ENCODE measurements at places on chromosomes 5 and 9.

GRCh38 chr5:150078802-150079689 is 7.3 kb downstream of the CSF1R start:
- no peak for DNase-seq

- DNase-seq, result no peak
These were observed 8.6 kb downstream of the PDGFRB start for GRCh38 chr5:150146862-150147601.

DNA sequence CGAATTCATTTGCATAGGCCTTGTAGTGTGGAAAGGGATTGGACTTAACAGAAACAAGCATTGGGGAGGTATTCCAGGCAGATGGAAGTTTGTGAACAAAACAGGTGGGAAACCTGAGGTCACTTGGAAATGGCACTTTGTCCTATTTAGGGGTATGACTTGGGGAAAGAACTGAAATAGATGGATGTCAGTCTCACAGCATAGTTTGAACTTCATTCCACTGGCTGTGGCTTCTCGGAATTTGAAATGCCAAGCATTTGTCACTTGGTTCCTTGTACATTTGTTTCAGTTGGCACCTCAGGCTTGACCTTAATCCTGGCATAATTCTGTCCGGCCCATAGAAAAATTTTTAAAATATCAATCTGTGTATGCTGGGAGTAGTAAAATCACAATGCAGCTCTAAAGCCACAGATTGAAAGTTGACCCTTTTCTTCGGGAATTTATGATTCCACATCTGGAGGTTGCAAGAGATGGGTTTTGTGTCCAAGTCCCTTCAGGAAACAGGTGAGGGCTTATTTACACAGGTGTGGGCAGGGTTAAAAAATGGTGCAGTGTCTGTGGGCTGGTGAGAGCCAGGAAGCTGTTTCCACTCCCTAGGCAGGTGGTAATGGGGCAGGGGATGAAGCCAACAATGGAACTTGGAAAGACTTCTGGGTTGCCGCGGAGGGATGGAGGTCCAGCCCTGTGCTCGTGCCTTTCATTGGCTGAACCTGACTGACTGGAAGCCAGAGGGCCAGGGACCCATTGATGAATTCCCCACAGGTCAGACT is 39.2 kb upstream of the PDE8B start:
- DNase-seq, result no peak

DNA sequence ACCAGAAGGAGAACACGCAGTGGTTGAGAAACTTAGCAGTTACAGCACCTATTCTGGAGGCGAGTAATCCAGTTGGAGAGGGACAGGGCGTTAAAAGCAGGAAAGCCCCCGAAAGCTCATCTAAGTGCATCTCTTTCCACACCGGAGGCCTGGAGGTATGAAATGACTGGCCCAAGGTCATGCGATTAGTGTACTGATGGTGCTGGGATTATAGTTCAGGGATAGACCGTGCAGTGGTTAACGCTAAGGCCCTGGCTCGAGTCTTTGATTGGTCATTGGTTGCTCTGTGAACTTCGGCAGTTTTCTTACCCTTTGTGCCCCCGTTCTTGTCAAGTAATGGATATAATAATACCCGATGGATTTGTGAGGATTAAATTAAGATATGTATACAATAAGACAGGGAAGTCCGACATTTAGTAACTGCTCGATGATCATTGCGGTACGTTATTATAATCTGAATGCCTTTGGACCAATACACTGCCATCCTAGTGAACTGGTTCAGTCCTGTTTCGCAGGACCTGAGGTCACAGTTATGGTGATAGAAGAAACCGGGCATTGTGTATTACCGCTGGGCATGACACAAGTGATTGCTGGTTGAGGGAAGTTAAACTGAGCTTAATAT is 960 bp downstream of the CANX start:
- no peak for DNase-seq

DNA sequence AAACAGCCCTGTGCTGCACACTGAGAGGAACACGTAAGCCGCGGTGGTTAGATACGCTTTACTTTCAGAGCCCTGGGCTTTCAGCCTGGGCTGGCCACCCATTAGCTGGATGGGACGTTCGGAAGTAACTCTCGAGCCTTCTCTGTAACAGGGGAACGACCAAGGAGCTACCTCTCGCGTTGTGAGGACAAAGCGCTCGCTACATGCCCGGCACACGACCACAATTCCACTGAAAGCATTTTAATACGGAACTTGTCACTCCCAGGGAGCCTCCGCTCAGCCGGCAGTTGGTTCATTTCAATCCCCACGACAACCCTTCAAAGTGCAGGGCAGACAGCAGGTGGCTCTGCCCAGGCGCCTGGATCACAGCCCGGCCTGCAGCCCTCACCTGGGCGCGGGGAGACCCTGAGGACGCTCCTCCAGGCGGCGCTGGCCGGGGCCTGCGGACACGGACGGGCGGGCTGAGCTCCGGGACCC is 368 bp downstream of the SURF1 start:
- DNase-seq, result no peak

GRCh38 chr5:65013166-65013565 is 244.4 kb downstream of the CWC27 start:
- DNase-seq, result no peak

DNA sequence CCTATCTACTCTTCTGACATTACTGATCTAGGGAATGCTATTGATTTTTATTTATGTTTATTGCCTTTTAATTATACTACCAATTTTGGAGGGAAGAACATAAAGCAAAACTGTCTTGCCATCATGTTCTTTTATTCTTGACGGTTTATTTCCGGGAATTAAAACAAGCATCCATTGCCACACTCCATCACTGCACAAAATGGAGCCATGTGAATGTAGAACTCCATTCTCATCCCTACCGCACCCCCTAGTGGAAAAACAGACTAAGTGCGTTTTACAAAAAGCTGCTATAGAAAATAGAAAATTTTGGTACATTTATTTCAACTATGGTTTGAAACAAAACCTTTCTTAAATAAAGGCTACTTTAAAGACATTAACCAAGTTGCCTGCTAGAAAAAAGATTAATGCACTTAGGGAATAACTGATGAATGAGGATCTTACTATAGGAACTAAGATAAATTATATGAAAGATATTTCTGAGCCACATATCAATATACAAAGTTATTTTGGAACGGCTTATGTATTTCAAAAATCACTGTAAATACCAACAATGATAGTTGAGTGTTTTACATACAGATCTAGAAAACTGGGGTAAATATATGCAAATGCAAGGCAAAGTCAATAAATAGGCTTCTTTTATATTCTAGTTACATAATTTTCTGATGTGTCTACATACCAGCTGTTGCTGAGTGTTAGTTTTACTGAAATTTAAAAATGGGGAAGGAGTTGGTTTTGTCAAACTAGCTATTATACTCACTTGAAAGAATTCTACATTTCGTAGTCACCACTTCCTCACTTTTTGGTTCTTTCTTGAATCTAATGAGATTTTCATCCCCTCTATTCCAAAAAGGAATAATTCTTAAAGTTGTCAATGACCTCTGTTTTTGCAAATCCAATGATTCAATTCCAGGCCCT is 26.5 kb downstream of the OXCT1 start:
- peak; percentile 5 for DNase-seq

DNA sequence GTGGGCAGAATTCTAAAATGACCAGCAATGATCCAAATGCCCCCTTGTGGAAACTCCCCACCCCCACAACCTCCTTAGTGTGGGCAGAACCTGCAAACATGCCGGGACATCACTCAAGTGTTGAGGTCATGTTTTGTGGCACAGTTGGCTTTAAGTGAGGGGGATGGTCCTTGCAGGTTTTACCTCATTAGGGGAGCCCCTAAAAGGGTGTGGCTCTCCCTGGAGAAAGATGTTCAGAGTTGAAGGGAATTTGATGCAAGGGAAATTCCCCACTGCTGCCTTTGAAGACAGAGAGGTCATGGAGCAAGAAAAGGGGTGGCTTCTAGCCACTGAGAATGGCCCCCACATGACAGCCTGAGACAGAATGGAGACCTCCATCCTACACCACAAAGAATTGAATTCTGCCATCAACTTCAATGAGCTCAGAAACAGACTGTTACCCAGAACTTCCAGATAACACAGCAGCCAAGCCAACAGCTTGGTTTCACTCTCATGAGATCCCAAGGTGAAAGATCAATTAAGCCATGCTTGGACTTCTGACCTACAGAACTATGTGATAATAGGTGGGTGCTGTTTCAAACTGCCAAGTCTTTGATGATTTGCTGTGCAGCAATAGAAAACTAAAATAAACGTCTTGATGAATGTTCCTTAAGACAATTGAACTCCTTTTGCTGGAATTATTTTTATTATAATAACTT is 103.4 kb downstream of the MED10 start:
- DNase-seq, result no peak

DNA sequence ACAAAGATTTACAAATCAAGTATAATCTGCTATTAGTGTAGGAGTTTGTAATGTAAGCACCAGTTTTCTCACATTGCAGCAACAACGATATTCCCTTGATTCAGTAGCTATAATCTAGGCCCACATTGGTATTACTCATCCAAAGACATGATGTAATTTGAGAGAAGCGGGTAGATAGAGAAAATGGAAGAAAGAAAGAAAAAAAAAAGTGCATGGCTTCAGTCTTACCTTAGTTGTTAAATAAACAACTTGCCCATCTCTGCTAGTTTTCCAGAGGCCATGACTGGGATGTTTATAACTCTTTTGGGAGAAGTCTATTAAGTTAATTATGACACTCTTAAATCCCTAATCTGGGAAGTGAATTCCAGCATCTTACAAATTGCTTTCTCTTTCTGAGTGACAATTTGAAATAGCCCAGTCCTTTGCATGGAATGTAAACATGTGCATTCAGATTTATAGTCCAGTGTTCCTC is 2.8 kb downstream of the MELK start:
- DNase-seq, result no peak

- no peak for DNase-seq
These were observed 176.4 kb downstream of the KIF4B start for GRCh38 chr5:155189981-155190380.

DNA sequence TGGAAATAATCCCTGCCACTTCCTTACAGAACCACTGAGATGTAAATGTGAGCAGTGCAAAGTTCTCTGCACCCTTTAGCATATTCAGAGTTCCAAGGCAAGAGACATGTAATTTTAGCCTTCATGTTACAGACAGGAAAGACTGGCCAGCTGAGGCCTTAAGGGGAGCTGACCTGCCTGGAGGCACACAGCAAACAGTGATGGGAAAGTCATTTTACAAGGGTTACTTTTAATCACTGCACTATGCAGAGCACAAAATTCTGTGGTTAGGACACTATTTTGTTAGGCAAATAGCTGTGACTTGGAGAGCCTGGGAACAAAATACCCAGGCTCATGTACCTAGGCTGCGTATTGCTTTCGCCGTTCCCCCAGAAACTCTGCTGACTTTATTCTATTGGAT is 30.2 kb upstream of the TNIP1 start:
- DNase-seq, result no peak

DNA sequence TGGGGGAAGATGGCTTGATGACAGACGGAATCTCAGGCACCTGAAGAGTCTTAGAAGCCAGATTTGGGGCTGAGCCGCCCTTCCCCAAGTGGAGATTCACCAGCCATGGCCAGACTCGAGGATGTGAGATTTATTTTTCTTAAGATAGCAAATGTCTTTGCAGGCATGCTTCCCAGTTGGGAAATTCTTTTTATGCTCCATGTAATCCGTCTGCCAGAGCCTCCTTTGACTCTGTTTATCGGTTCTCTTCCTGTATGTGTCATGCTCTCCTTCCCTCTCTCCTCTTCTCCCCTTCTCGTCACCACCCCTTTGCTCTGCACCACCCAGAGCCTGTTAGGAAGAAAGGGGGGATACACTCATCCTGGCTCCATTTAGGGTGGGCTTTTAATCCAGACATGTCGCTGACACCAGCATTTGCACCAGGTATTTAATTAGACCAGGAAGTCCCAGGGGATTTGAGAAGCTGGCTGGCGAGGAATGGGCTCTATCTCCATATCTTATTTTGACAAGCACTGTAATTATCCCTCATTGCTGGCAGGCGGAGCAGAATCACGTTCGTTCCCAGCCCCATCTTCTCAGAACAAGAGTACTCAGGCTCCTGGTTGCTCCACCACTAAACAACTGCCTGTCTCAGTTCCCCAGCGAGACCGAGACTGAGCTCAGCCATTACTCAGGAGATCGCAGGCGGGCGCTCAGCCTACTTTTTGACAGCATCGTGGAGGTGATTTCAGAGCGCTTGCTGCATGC is 50.9 kb downstream of the KCNIP1 start:
- DNase-seq, result no peak

GRCh38 chr5:176362233-176362490 is 598 bp upstream of the KIAA1191 start:
- no peak for DNase-seq

DNA sequence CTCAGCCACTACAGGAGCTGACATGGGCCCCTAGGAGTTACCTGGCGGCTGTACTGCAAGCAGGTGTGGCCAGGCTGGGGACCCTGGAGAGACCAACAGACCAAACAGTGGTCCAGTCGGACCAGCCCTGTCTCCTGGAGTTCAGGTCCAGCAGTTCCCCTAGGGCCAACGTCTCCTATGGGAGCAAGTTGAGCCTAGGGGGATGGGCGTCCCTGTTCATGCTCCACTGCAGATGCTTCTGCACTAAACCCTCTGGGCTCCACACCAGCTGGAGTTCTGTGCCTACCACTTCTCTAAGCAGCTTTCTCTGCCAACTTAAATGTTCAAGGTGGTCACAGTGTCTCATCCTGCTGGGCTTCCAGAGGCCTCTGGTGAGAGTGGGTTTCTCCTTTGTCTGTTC is 20.6 kb upstream of the OMD start:
- DNase-seq, result no peak

- no peak for DNase-seq
These were observed 703 bp downstream of the FAM120AOS start for GRCh38 chr9:93452710-93453046.

DNA sequence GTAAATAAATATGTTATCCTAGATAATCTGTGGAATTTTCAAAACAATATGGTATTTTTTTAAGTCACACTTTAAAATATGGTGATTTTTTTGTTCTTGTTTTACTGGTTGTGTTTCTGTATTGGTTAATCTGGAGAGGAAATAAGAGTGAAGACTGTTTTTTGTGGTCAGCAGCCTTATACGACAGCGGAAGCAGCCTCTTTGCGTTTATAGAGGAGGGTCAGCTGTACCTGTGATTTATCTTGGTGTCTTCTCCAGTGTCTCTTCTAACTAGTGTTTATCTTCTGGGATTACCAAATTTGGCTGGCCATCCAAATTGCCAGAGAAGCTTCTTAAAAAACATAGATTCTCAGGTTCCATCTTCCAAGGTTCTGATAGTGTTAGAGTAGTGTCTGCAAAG is 58.7 kb downstream of the ICE1 start:
- no peak for DNase-seq

GRCh38 chr5:12023614-12024241 is 119.5 kb upstream of the CTNND2 start:
- no peak for DNase-seq

GRCh38 chr5:73321757-73322436 is 126.7 kb downstream of the FOXD1 start:
- no peak for DNase-seq
